ENCODE measurements at places on chromosomes 13 and 19. TPM values are rescaled to one million over a fixed set of nuclear protein-coding genes. Genes with fewer than 3 reads are reported as not detected.
A peak's percentile ranks its signal among the peaks of the same experiment; 100 is the strongest.

Gene CLC
- 1.2 TPM for total RNA-seq

Gene RNF113B
- not detected for total RNA-seq

Gene SLC46A3
- 1.4 TPM for total RNA-seq

Gene DMAC2
- 30.3 TPM for total RNA-seq

Gene LRRC63
- 0.04 TPM for total RNA-seq

Gene CYP2F1
- not detected for total RNA-seq

Gene UNC13A
- total RNA-seq = 0.09 TPM

Gene GPR32
- not detected for total RNA-seq

Gene SHISA7
- under 0.01 TPM for total RNA-seq

DNA sequence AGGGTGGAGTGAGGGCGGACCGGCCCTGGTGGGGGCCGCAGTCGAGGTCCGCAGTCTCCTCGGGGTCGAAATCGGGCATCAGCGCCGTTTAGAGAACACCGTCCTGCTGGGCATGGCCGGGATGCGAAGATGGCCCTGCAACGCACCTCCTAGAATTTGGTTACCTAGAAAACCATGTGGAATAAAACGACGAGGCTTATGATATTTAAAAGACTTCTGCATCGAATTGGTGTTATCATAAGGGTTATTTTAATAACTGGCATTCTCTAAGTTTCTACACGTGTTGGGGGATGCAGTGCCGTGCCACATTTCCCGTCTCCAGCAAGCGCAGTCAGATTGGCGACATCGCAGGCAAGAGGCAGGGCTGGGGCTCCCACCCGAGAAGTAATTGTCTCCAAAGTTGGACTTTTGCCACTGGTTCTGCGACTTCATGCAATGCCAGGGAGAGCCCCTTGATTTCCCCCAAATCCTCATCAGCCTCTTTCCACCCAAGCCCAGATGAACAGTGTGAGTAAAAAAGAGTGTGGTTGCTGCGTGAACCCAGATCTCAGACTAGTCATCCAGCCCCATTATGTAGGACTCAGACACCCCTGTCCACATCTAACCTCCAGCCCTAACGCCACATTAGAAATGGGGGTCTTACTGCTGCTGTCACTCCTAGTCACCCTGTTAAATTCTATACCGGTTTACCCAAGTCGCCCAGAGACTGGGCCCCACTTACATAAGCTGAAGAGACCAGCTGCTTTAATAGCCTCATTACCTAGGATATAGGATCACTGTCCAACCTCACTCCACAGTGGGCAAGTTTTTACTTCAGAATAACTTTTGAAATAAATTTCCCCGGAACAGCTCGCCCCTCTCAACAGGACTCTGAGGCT, 571 bp upstream of the DHRS12 start:
- H3K4me1 ChIP-seq = peaks cover 34% of the 10 kb centered on the region
- H3K27ac ChIP-seq = peak overlapping the region; percentile 97
- H3K36me3 ChIP-seq = no peaks in the 10 kb centered on the region
- no peaks in the 10 kb centered on the region for H3K27me3 ChIP-seq

- no peaks in the 10 kb centered on the region for H3K4me1 ChIP-seq
- H3K4me3 ChIP-seq = no peak overlapping the region
- no peaks in the 10 kb centered on the region for H3K27me3 ChIP-seq
- no peaks in the 10 kb centered on the region for H3K36me3 ChIP-seq
- H3K27ac ChIP-seq = no peak overlapping the region
These were observed 1133.5 kb downstream of the OLFM4 start for GRCh38 chr13:54162069-54162468.

GRCh38 chr13:40508767-40509342, 157.6 kb downstream of the FOXO1 start:
- H3K27ac ChIP-seq = peak overlapping the region; percentile 91
- H3K4me3 ChIP-seq = no peak overlapping the region
- H3K4me1 ChIP-seq = peaks cover 15% of the 10 kb centered on the region
- H3K27me3 ChIP-seq = no peaks in the 10 kb centered on the region
- no peaks in the 10 kb centered on the region for H3K36me3 ChIP-seq

- peak; percentile 32 for DNase-seq
- peaks cover 8% of the 10 kb centered on the region for H3K4me1 ChIP-seq
- H3K36me3 ChIP-seq = no peaks in the 10 kb centered on the region
- H3K27ac ChIP-seq = no peak overlapping the region
- H3K27me3 ChIP-seq = no peaks in the 10 kb centered on the region
These were observed 35.3 kb downstream of the RGCC start for GRCh38 chr13:41492432-41493260.

GRCh38 chr13:50916701-50917184, 7.2 kb downstream of the RNASEH2B start:
- peak; percentile 67 for DNase-seq
- no peaks in the 10 kb centered on the region for H3K36me3 ChIP-seq
- H3K27ac ChIP-seq = peak overlapping the region; percentile 33
- H3K4me3 ChIP-seq = no peak overlapping the region
- peaks cover 8% of the 10 kb centered on the region for H3K4me1 ChIP-seq

- H3K4me1 ChIP-seq = peaks cover 3% of the 10 kb centered on the region
- no peaks in the 10 kb centered on the region for H3K27me3 ChIP-seq
- peak overlapping the region; percentile 6 for H3K27ac ChIP-seq
- H3K4me3 ChIP-seq = no peak overlapping the region
These were observed 4.6 kb downstream of the FRY start for GRCh38 chr13:32036126-32036695.

- H3K36me3 ChIP-seq = no peaks in the 10 kb centered on the region
- no peak overlapping the region for H3K27ac ChIP-seq
- DNase-seq = no peak
- peaks cover 3% of the 10 kb centered on the region for H3K27me3 ChIP-seq
- H3K4me3 ChIP-seq = no peak overlapping the region
These were observed 22.0 kb downstream of the MISP start for GRCh38 chr19:772730-773436.

DNA sequence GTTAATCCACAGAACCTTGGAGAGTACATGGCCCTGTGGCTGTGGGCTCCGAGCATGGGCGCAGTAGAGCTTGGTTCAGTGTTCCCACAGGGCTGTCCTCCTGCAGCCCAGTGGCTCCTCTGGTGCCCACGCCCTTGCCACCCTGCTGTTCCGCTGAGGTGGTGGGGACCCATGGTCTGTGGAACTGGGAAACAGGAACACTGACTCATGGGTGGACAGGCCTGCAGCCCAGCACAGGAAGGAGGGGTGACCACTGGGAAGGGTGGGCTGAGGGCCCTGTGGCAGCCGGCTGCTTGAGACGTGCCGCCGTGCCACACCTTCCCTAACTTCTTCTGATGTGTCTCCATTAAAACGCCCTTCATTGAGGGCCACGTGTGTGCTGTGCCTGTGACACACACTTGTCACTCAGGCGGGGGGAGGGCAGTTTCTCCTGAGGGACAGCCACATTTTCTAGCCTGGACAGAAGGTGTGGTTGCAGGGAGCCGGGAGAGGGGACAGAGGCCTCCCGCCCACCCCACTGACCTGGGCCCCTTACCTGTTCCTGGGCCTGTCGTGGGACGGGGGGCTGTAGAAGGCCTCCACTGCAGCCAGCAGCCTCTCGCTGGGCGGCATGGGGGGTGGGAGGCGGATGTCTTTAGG, 21.1 kb downstream of the CHERP start:
- H3K27ac ChIP-seq = no peak overlapping the region
- no peaks in the 10 kb centered on the region for H3K4me1 ChIP-seq
- no peak for DNase-seq
- no peaks in the 10 kb centered on the region for H3K27me3 ChIP-seq
- no peak overlapping the region for H3K4me3 ChIP-seq
- peaks cover 95% of the 10 kb centered on the region for H3K36me3 ChIP-seq

DNA sequence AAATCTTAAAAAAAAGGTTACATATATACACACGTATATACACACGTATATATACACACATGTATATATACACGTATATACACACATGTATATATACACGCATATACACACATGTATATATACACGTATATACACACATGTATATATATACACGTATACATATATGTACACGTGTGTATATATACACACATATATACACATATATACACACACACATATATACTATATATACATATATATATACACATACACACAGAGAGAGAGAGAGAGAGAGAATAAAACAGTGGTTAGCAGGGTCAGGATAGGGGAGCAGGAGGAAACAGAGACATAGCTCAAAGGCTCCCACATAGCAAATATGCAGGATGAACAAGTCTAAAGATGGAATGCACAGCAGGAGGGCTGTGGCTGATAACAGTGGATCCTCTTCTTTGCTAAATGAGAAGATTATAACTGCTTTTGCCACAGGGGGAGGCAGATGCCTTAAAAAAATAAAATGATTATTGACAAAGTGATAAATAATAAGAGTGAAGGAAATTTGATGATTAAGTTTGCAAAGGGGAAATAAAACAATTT, 714.5 kb downstream of the UQCRFS1 start:
- no peak overlapping the region for H3K27ac ChIP-seq
- no peaks in the 10 kb centered on the region for H3K36me3 ChIP-seq
- H3K4me3 ChIP-seq = no peak overlapping the region
- H3K27me3 ChIP-seq = no peaks in the 10 kb centered on the region

DNA sequence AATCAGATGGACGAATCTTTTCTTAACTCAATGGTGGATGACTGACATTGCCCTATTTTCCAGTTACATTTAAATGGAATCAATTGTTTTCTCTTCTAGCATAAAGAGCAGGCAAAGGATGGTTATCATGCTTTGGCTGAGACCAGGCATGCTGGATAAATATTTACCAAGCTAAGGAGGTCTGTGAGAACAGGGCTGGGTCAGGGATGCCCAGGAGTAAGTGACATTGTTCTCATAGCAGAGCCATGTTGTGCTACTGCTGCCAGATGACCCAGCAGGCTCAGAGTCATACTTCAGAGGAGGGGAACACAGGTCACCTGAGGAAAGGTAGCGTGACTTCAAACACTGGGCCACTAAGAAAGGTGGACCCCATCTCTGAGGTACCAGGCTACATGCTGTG, 116.0 kb upstream of the RNF113B start:
- H3K36me3 ChIP-seq = peaks cover 2% of the 10 kb centered on the region
- DNase-seq = no peak
- H3K27me3 ChIP-seq = no peaks in the 10 kb centered on the region
- no peaks in the 10 kb centered on the region for H3K4me1 ChIP-seq
- H3K27ac ChIP-seq = no peak overlapping the region

GRCh38 chr13:44870456-44870929, 118.8 kb downstream of the NUFIP1 start:
- H3K4me3 ChIP-seq = no peak overlapping the region
- H3K27ac ChIP-seq = no peak overlapping the region
- DNase-seq = no peak
- H3K36me3 ChIP-seq = no peaks in the 10 kb centered on the region

DNA sequence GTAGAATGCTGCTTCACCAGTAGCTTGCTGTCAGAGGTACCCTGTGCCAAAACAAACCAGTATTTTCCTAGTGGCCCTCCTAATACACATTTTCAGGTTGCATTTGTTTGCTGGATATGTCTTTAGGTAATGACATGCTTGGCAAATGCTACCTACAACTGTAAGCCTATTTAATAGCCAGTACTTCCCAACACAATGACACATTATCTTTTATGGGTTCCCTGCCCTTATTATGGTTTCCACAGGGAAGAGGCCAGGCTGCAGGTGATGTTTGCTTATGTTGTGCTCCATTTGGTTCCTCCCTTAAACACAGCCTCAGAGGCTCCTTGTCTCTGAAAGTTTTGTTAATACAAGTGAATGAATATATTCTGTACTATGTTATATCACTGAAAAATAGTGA, 24.7 kb downstream of the FRY start:
- DNase-seq = no peak
- H3K27me3 ChIP-seq = no peaks in the 10 kb centered on the region
- H3K4me1 ChIP-seq = peaks cover 13% of the 10 kb centered on the region

GRCh38 chr19:6906559-6907060, 19.2 kb downstream of the ADGRE1 start:
- no peaks in the 10 kb centered on the region for H3K36me3 ChIP-seq
- no peak overlapping the region for H3K4me3 ChIP-seq
- DNase-seq = no peak
- H3K27me3 ChIP-seq = no peaks in the 10 kb centered on the region
- no peak overlapping the region for H3K27ac ChIP-seq
- H3K4me1 ChIP-seq = no peaks in the 10 kb centered on the region

GRCh38 chr19:38946229-38947010, 15.7 kb downstream of the MRPS12 start:
- peaks cover 42% of the 10 kb centered on the region for H3K36me3 ChIP-seq
- no peak overlapping the region for H3K27ac ChIP-seq
- H3K4me3 ChIP-seq = no peak overlapping the region
- DNase-seq = no peak
- peaks cover 4% of the 10 kb centered on the region for H3K4me1 ChIP-seq

- no peak overlapping the region for H3K27ac ChIP-seq
- peaks cover 27% of the 10 kb centered on the region for H3K4me1 ChIP-seq
- H3K36me3 ChIP-seq = peaks cover 12% of the 10 kb centered on the region
- no peaks in the 10 kb centered on the region for H3K27me3 ChIP-seq
These were observed 54.6 kb downstream of the TRPM4 start for GRCh38 chr19:49212016-49212701.

DNA sequence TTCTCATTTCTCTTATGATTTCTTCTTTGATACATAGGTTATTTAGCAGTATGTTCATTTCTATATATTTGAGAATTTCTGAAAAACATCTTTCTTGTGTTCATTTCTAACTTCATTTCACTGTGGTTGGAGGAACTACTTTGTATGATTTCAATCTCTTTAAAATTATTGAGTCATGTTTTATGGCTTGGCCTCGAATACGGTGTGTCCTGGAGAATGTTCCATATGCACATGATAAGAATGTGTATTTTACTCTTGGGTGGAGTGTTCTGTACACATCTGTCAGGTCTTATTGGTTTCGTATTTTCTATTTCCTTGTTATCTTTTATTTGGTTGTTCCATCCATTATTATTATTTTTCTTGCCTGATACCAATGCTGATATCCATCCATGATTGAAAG, 22.9 kb downstream of the DNM2 start:
- H3K27ac ChIP-seq = no peak overlapping the region
- no peaks in the 10 kb centered on the region for H3K36me3 ChIP-seq
- H3K4me3 ChIP-seq = no peak overlapping the region
- DNase-seq = no peak
- no peaks in the 10 kb centered on the region for H3K27me3 ChIP-seq

- no peak overlapping the region for H3K4me3 ChIP-seq
- peak overlapping the region; percentile 29 for H3K27ac ChIP-seq
- H3K36me3 ChIP-seq = peaks cover 32% of the 10 kb centered on the region
- no peaks in the 10 kb centered on the region for H3K27me3 ChIP-seq
- peak; percentile 59 for DNase-seq
These were observed 66.8 kb upstream of the RAP2A start for GRCh38 chr13:97367016-97367822.

- H3K27ac ChIP-seq = no peak overlapping the region
- no peaks in the 10 kb centered on the region for H3K36me3 ChIP-seq
- peak; percentile 26 for DNase-seq
- no peaks in the 10 kb centered on the region for H3K4me1 ChIP-seq
- H3K27me3 ChIP-seq = peaks cover 45% of the 10 kb centered on the region
These were observed 24.1 kb downstream of the CLEC4M start for GRCh38 chr19:7787141-7787540.

GRCh38 chr19:18021121-18021755, 13.3 kb downstream of the ARRDC2 start:
- peak; percentile 77 for DNase-seq
- H3K27me3 ChIP-seq = no peaks in the 10 kb centered on the region
- H3K36me3 ChIP-seq = no peaks in the 10 kb centered on the region
- peak overlapping the region; percentile 56 for H3K27ac ChIP-seq
- H3K4me1 ChIP-seq = peaks cover 44% of the 10 kb centered on the region
- no peak overlapping the region for H3K4me3 ChIP-seq

All from muscle of leg (tissue), 16 donors.